ENCODE measurements at places on chromosomes 13 and 19.

DNA sequence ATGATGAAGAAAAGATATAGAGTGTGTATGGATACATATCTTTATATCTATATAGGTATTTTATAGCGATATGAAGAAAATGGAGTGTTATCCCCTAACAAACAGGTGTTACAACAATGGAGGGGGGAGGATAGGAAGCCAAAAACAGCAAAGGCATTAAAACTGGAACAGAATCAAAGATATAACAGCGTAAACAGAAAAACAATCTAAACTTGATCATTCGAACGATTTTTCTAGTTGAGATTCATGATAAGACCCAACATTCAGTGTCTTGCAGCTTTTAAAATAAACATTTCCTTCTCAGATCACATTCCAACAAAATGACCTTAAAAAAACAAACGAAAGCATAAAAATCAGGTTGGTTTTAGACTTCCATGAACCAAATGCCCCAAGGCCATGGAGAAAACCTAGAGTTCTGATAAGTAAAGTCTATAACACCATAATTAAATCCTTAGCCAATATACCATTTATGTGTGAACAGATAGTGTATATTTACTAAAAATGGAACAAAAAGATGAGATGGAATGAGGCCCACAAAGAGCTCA, 55.7 kb downstream of the CAB39L start:
- no peak for DNase-seq

DNA sequence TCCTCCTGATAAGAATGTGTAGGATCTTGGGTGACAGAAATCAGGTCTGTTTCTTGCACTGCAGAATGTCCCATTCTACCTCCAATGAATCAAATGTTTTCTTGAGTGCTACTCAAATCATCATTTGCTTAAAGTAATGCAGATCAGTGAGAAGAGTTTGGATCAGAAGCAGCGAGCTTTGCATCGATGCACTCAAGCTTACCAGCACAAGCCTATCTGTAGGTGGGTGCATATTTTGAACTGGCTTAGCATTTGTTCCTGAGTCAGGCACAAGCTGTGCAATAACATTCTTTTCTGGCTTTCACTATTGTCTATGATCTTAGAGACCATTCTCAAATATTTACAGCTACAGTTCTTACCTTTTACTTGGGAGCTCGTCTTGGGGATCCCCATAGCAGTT, 109.5 kb downstream of the UBL3 start:
- DNase-seq, result no peak

DNA sequence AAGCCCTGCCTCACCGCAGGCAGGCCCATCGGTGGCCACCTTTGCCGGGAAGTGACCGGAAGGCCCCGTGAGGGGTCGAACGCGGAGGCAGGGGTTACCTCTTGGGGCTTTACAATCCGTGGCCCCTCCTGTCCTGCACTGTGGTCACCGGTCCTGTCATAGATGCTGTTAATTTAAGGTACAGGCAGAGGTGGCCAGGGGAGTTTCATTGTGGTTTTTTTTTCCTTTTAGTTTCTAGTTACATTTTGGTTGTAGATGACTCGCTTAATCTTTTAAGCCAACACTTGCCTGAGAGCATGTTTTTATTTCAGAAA, 13.1 kb downstream of the COMP start:
- DNase-seq, result no peak

GRCh38 chr13:113448545-113448884, 4.8 kb downstream of the ADPRHL1 start:
- peak; percentile 9 for DNase-seq

DNA sequence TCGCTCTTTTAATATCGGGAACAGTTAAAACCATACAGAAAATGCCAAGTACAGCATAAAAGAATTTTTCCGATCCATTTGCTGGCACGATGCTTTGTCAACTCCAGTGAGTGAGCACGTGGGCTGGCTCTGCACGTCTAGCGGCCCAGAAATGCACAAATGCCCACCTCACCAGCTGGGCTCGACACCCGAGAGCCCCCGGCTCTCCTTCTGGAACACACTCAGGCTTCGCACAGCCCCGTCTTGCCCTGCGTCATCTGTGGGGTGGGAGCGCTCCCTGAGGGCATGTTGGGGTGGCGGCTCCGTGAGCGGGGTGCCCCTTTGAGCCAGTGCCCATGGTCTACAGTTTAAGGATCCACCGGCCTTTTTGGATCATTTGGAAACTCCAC, 24.5 kb downstream of the ATP4B start:
- DNase-seq, result no peak

DNA sequence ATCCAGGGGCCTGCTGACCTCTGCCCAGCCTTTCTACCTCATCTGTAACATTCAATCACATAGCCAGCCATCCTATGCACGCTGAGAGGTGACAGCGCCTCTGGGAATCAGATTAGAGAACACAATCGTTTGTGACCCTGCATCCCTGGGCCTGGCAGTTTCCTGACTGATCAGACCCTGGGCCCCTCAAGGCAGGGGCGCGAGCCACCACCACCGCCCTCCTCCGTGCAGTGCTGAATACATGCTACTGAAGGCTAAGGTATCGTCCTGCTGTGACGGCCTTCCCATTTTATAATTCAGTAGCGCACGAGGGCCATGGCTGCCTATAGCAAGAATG, 1.3 kb downstream of the TMTC4 start:
- no peak for DNase-seq

- DNase-seq, result peak; percentile 96
Observed at GRCh38 chr19:12793290-12794195, 2.3 kb downstream of the JUNB start.

- no peak for DNase-seq
Observed at GRCh38 chr19:55382013-55382412, 2.1 kb downstream of the TMEM238 start.

GRCh38 chr19:8355631-8356402, 8.1 kb upstream of the ANGPTL4 start:
- peak; percentile 99 for DNase-seq

DNA sequence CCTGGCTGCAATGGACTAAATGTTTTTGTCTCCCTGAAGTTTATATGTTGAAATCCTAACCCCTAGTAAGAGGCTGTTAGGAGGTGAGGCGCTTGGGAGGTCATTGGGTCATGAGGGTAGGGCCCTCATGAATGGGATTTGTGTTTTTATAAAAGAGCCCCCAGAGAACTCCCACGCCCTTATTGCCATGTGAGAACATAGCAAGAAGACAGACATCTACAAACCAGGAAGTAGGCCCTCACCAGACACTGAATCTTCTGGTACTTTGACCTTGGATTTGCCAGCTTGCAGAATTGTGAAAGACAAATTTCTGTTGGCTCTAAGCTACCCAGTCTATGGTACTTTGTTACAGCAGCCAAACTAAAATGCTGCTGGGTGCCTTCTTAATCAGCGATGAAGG, 96.1 kb upstream of the SPATA13 start:
- no peak for DNase-seq

DNA sequence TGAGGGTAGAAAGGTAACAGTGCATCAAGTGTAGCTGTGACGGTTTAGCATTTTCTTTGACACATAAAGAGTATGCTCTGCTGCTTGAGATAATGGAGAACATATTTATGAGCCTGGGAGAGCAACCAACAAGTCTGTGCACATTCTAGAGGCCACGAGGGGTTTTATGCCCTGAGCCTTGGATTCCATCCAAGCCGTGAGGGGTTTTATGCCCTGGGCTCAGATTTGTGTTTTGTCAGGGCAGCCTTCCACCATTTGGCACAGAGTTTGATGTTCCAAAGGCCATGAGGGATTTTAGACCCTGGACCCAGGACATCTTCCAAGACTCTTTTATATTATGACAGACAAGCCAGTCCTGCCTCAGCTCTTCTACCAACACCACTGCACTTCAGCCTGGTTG, 106.4 kb downstream of the ZNF486 start:
- no peak for DNase-seq

- peak; percentile 47 for DNase-seq
Observed at GRCh38 chr13:76350399-76350798, 535.8 kb downstream of the KCTD12 start.

DNA sequence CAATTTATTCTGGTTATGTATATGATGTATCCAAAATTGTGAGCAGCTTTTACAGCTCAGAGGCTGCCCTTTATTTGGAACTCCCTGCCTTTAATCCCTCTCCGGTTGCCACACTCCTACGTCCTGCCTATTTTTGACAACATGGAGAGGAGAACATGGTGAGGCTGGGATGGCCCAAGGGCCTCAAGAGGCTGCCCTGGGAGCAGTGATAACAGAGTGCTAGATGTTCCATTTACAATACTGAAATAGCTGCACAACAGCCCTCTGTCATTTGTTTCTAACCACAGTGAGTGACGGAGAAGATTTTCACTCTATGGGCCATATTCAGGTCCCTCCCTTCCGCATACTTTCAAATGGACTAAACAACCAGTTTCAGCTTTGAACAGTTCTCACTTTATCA, 33.4 kb downstream of the STARD13 start:
- no peak for DNase-seq

DNA sequence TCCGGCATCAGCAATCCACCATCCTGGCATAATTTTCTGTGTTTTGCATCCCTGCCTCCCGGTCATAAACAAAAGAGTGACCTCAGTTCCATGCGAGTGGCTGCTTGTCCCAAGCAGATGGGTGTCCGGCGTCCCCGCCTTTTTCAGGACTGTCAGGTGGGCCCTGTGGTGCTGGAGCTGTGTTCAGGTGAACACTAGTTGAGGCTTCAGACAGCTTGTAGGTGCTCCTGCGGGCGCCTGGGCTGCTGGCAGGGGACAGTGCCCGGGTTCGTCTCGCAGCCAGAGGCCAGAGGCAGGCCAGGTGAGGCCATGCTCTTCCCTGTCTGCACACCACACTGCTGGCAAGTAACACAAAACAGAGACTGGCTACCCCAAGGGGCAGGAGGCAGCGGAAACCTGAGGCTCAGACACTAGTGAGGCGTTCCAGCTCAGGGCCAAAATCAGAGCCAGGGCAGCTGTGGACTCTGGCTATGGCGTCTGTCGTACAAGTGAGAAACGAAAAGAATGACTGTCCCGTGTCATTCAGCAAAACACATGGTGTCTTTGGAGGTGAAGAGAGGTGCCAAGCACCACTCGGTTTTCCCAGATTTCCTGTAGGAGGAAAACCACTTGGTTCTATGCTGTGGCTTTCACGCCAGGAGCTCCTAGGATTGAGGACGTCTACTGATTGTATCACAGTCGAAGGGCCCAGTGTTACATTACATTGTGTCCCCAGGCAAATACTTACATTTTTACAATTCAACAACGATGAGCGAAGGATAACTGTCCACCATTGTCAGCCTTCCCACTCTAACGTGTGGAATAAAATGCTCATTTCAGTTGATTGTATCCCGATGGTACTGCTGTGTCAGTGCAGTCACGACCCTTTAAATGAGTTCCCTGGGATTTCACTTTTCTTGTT, 104.0 kb downstream of the ATP11A start:
- DNase-seq, result no peak

GRCh38 chr13:59673286-59673685, 490.4 kb downstream of the DIAPH3 start:
- no peak for DNase-seq

DNA sequence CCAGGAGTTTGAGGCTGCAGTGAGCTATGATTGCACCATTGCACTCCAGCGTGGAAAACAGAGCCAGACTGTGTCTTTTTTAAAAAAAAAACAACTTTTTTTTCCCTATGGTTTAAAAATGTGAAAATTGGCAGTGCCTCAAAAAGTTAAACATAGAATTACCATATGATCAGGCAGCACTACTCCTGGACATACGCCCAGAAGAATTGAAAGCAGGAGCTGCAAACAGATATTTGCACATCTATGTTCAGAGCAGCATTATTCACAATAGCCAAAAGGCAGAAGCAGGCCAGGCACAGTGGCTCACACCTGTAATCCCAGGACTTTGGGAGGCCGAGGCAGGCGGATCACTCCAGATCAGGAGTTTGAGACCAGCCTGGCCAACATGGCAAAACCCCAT, 3.8 kb upstream of the RETN start:
- DNase-seq, result no peak
